ENCODE measurements at places on chromosomes 2 and 18.

DNA sequence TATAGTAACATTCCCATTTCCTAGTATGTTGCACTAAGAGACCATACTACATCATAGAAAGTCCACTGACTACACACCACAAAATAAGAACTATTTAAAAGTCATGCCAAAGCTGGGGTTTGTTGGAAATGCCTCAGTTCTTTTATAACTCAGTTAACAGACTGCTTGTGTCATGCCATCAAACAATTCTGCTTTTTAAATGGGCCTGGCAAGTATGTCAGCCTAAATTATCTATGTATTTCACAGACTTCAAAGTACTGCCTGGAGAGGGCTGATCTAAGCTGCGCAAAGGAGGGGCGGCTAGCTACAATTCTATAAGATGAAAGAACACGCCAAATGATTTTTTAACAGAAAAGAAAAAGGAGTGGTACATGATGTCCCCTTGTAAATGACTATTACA, 49.6 kb downstream of the FARSB start:
- DNase-seq, result no peak

- no peak for DNase-seq
Observed at GRCh38 chr18:75100832-75101630, 107.9 kb downstream of the PTGR3 start.

DNA sequence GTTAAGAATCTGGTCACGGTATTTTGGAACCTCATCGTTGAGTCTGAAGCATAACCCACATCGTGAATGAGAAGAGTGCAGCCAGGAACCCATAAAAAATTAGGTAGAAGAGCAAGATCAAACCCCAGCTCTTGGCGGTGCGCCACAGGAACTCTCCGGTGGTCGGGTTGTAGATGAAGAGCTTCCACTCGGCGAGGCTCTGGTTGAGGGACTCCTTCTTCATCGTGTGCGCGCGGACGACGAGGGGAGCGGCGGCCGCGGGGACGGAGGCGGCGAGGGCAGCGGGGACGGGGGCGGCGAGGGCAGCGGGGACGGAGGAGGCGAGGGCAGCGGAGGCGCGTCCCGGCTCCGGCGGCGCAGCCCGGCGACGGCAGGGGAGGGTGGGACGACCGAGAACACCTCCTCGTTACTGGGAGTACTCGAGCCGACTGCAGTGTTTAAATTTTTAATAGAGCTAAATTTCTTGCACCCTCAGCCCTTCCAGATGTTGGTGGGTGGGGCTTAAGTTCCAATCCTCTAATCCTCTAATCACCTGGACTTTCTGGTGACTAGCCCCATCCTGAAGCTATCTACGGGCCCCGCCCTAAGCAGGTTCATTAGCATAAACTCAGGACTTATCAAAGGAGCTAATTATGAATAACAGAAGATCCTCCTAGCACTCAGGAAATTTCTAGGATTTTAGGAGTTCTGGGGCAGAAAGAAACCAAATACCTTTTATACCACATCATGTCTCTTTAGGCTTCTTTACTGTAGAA, 20.4 kb upstream of the PAPOLG start:
- DNase-seq, result no peak

GRCh38 chr18:62366992-62367391, 41.9 kb downstream of the TNFRSF11A start:
- DNase-seq, result no peak

GRCh38 chr2:69166812-69167468, 154.0 kb downstream of the ANTXR1 start:
- DNase-seq, result no peak

- DNase-seq, result no peak
Observed at GRCh38 chr2:147331790-147332419, 512.9 kb upstream of the ACVR2A start.

GRCh38 chr2:20223407-20224163, 1.3 kb downstream of the SDC1 start:
- no peak for DNase-seq

GRCh38 chr2:27752551-27753237, 18.8 kb upstream of the MRPL33 start:
- no peak for DNase-seq

DNA sequence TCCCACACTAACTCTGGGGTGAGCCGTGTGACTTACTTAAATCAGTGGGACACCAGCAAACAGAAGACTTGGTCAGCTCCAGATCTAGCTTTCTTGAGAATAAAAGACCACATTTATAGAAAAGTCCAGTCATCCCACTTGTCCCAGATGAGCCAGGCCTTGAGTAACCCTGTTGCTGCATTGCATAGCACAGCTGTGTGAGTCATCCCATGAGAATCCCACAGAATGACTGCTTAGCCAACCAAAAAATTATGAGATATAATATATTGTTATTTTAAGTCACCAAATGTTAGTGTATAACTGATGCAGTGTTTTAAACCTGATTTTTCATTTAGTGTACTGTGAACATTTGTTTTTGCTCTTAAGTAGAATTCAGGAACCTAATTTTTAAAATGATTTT, 94.2 kb upstream of the FSHR start:
- DNase-seq, result no peak

DNA sequence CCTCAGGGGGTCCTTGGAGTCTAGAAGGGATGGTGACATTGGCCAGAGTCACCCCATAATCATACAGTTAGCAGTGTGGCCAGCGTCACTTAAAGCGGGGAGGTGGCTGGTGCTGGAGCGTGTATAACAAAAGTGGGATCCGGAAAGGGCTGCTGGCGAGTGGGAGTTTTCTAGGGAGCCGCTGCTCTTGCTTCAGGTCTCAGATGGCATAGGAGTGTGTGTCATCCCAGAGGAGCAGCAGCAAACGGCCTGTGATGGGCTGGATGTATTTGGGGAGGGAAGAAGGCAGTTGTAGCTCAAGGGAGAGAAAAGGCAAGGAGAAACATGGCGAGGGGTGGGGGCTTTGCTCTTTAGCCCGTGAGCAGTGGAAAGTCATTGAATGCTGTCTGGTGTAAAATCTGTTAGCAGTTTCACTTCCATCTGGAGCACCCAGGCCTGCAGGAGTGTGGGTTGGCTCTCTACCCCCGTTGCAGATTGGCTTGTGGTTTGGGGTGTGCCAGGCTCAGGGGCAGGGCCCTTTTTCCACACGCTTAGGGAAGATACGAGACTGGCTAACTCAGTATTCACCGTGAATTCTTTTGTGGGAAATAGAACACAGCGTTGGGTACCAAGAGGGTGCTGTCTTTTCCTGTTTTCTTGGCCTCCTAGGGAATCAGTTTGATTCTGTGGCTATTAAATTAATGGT, 120.5 kb downstream of the AGAP1 start:
- DNase-seq, result no peak

DNA sequence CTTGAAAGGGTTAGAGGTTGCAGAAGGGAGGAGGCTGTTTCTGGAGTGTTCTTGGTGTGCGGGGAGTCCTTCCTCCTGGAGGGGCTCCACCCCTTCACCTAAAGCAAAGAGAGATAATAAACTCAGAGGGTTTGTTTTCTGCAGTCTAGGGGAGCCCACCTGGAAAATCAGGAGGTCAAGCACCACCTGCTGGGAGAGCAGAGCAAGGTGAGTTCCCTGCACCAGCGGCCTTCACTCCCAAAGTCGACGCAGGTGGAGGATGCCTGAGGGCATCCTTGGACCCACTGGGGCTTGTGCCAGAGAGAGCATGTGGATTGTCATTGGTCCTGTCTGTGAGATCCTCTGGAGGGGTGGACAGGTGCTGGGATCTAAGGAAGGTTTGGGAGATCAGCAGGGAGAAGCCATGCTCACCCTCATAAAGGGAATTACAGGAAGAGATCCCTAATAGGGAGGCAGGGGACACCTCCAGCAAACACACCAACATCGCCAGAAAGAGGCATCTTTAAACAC, 116.7 kb downstream of the KCNF1 start:
- DNase-seq, result no peak

DNA sequence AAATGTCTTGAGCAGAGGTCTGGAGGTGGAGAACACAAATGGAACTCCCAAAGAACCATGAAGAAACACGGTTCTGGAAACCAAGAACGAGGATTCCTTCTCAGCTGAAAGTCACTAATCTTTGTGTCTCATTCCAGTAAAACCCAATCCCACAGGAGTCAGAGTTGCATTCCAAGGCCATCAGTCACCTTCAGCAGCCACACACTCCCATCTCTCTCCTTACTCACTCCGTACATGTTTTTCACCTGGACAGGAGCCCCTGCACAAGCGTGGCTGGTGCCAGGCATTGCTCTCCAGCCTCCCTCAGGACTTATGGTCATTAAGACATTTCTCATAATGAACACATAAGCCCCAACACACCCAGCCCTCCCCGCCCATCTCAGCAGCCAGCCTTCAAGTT, 175.4 kb upstream of the SIX2 start:
- no peak for DNase-seq

GRCh38 chr18:76621782-76622495, 126.9 kb upstream of the ZNF516 start:
- no peak for DNase-seq

- DNase-seq, result no peak
Observed at GRCh38 chr18:57841568-57841967, 38.5 kb upstream of the ATP8B1 start.

- DNase-seq, result no peak
Observed at GRCh38 chr2:173044686-173045085, 31.0 kb upstream of the MAP3K20 start.

DNA sequence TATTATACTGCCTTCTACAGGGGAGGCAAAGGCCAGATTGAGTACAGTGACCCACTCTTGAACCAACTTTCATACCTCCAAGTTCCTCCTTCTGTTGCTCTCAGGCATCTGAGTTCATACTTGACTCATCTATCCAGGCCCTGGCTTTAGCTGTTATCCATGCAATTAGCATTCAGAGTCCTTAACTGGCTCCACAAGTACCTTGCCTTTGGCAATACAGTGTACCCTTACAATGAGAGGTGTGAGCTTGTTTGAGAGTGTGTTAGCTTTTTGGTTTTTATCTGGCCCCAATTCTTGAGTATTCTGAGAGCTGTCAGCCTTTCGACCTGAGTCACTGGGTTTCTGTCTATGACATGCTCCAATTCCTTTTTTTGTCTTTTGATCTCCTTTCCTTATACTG, 60.2 kb downstream of the EHD3 start:
- DNase-seq, result no peak

DNA sequence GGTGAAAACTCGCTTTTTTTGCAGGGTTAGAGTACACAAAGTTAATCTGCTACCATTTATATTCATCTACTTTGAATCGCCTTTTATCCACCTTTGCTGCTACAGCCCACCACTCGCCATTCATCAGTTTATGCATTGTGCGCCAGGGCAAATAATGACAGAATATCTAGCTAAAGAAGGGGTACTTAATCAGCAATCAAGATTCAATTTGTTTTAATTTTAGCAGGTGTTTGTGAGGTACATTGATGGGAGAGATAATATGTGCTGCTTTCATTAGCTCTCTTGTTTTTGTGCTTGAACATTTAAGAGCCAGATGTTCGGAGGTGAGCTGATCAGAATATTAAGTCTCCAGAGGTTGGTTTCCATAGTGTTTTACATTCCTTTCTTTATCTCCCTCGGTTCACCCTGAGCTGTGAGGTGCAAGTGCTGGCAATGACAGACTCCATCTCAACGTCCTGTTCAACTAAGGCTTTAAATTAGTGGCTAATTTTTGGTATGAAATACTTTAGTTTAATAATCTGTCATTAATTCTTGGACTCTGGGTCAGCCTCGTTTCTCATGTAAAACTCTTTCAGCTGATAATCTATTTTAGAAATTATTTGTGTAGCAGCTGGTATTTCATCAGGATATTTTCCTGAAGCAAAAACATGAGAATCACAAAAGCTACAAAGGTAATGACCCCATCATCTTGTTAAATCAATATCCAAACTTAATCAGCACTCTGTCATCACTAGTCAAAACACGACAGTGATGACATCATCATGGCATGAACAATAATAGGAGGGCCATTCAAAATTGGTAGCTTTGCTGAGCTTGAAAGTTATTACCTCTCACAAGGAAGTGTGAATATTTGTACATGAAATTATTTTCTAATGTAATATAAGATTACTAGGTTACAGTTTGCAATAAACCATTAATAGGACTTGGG, 479.9 kb upstream of the FANCL start:
- no peak for DNase-seq

DNA sequence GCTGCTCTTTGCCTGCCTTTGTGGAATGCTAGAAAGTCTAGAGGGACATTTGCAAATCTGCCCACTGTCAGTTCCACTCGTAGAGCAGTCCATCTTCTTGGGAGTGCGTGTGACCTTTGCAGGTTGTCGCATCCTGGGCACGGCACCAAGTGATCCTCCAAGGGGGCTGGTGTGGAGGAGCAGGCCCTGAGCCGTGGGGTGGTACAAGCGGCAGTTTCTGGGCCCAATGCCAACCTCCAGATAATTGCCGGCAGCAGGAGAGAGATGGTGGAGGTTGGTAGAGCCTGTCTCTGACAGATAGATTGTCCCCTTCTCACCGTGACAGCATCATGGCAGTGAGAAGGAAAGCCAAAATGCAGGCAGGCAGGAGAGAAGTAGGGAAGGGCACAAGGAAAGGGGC, 150.7 kb upstream of the SLC14A2 start:
- DNase-seq, result no peak

GRCh38 chr2:136255648-136256461, 137.9 kb upstream of the CXCR4 start:
- no peak for DNase-seq

GRCh38 chr18:45540125-45540524, 75.2 kb upstream of the SLC14A2 start:
- no peak for DNase-seq

GRCh38 chr2:40760071-40760666, 308.3 kb upstream of the SLC8A1 start:
- no peak for DNase-seq

- no peak for DNase-seq
Observed at GRCh38 chr2:138757384-138757783, 22.8 kb downstream of the NXPH2 start.

GRCh38 chr2:132429941-132430573, 13.5 kb downstream of the GPR39 start:
- no peak for DNase-seq

DNA sequence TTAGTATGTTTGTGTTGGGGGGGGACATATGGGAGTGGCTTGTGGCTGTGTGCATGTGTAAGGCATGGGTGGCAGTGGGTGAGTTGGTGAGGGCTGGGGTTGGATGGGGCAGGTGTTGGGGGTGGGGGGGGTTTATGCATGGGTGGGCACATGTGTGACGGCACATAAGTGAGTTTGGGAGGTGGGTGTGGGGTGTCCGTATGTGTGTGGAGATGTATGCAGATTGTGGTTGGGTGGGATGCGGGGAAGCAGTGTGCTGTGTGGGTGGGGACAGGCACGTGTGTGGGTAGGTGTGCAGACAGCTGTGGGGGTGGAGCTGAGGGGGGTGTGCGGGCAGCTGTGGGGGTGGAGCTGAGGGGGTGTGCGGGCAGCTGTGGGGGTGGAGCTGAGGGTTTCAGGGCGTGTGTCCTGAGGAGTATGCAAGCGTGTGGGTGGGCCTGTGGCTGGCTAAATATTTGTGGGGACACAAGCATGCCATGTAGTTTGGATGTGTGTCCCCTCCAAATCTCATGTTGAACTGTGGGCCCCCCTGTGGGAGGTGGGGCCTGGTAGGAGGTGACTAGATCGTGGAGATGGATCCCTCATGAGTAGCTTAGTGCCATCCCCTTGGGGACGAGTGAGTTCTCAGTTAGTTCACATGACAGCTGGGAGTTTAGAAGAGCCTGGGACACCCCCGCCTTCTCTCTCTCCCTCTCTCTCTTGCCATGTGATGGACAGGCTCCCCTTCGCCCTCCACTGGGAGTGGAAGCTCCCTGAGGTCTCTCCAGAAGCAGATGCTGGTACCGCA, 59.4 kb downstream of the ANKMY1 start:
- DNase-seq, result no peak

Data from cerebellar nuclear complex (tissue), 1 donor.